ENCODE measurements at places on chromosomes 12 and 14. TPM values are rescaled to one million over a fixed set of nuclear protein-coding genes. Genes with fewer than 3 reads are reported as not detected.
A peak's percentile ranks its signal among the peaks of the same experiment; 100 is the strongest.

CIDEB gene
- total RNA-seq = 0.51 TPM

DNA sequence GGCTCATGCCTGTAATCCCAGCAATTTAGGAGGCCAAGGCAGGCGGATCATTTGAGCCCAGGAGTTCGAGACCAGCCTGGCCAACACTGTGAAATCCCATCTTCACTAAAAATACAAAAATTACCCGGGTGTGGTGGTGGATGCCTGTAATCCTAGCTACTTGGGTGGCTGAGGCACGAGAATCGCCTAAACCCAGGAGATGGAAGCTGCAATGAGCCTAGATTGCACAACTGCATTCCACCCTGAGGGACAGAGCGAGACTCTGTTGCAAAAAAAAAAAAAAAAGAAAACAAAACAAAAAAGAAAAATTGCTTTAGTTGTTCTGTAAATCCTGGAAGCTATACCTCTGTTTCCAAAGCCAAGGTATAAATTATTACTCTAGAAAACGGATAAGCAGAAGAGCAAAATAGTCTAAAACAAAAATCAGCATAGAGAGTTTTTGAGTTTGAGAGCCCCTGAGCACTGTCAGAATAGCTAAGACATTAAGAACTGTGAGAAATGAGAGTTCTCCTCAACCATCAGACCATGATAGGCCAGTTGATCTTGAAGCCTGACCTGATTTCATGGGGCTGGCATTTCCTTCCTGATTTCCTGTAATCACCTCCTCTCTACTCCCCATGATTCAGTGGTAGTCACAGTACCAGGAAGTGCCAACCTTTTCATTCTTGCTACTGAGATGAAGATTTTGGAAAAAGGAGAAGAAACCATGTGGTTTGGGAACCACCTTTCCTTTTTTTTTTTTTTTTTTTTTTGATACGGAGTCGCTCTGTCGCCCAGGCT lies 31.7 kb downstream of the ATP2A2 start:
- peak; percentile 84 for DNase-seq

DNA sequence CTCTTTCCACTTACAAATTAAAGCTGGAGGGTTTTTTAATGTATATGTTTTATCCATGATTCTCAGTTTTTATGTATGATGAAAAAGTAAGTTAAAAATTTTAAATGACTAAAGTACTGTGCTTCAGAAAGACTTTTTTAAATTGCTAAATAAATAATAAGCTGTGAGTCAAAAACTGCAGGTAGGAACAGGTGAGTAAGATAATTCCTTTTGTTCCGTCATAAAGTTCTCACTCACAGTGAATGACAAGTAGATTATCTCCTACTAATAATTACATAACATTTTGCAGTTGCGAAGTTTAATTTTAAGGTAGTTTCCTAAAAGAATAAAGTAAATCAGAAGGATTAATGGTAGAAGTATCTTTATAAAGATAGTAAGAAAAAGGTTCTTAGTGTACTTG lies 78.0 kb downstream of the PRKCH start:
- DNase-seq = no peak

TTC7B gene
- 28.2 TPM for total RNA-seq

DNA sequence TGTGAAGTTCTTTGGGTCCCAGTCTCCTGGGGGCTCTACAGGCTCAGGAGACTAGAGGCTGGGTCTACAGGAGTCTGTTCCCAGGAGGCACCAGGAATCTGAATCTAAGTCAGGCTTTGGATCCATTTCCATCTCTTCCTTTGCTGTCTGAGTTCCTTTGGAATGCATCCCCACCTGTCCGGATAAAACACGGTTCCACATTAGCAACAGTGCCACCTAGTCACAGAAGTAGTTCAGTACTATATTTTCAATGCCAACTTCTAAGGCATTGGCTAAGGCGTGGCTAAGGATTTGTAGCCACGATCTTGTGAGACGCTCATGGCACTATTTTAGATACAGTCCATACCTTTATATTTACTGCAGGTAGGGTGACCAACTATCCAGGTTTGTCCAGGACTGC lies 15.1 kb downstream of the ZC2HC1C start:
- DNase-seq = no peak

PRORP gene
- total RNA-seq = 18.2 TPM

Measured in GM23248 (cell line).